Caco-2 (cell line): ENCODE measurements at places on chromosomes 16 and 17.

DNA sequence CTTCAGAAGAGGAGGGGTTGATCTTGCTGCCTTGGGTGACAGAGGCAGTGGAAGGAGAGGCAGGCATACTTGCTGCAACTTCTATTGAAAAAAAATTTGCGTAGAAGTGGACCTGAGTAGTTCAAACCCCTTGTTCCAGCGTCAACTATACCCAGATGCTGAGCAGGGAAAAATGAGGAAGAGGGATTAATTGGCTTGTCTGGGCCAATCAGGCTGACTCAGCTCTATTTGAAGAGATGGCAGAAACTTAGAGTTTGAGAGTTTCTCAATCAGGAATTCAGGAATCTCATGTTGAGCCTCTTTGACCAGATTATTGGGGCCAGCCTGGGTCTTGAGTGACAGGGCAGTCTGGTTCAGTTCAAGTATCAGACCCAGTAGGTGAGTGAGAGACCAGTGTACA is 17.6 kb downstream of the CASC3 start:
- no peak overlapping the region for H3K4me3 ChIP-seq
- no peaks in the 10 kb centered on the region for H3K27me3 ChIP-seq
- H3K4me1 ChIP-seq, result no peaks in the 10 kb centered on the region
- no peak overlapping the region for H3K27ac ChIP-seq
- peaks cover 2% of the 10 kb centered on the region; the same call in 1 of the 2 replicates for H3K36me3 ChIP-seq
- no peak for DNase-seq

DNA sequence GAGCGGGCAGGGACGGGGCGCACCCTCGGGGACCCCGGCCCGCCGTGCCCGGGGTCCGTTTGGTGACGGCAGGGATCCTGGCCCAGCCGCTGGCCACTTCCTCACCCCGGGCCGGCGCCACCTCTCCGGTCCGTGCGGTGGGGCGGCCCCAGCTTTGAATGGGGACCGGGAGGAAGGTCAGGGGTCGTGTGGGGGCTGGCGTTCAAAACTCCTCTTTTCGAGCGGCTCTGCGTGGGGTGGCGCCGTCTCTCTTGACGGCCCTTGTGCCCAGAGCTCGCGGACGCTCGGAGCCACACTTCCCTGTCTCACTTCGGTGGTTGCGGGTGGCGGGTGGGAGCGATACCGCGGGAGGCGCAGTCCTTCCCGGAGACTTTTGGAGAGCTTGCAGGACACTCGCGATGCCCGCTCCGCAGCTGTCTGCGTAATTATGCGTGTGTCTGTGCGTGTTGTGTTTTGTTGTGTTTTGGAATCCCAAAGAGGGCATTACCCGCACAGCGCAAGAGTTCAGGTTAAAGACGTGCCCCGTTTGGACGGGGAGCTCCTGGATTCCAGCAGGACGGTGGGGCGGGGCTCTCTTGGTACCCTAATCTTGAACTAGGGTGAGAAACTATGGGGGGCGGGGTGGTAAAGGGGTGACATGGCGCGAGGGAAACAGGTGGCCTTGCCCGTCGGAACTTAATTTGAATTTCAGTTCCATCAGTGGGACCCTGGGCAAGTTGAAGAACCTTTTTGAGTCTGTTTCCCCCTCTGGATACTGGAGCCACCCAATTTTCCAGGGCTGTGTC is 637 bp downstream of the PLCG2 start:
- peak overlapping the region; percentile 72 for H3K4me3 ChIP-seq
- peaks cover 12% of the 10 kb centered on the region for H3K4me1 ChIP-seq
- H3K27me3 ChIP-seq, result 0 out of 2 replicates have a peak, but pooled peaks cover 1% of the 10 kb centered on the region
- peak; percentile 40 for DNase-seq

DNA sequence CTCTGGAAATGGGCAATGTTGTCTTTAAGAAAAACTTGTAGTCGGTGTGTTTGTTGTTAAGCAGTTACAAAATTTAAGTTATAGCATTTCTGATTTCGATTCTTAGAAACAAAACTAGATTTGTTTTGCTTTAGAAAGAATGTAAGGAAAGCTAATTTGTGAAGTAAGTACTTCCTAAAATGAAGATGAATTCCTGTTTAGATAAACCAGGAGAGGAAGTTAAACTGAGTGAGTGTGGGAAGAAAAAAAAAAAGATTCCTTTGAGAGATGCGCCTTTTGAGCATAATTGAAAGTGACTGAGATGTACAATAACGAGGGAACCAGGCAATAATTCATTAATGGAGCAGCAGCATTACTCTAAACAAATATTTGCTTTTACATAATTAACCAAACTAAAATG is 52.4 kb upstream of the ALOX12 start:
- no peaks in the 10 kb centered on the region for H3K27me3 ChIP-seq
- no peak for DNase-seq
- no peaks in the 10 kb centered on the region for H3K4me1 ChIP-seq
- H3K27ac ChIP-seq, result no peak overlapping the region
- H3K4me3 ChIP-seq, result no peak overlapping the region

DNA sequence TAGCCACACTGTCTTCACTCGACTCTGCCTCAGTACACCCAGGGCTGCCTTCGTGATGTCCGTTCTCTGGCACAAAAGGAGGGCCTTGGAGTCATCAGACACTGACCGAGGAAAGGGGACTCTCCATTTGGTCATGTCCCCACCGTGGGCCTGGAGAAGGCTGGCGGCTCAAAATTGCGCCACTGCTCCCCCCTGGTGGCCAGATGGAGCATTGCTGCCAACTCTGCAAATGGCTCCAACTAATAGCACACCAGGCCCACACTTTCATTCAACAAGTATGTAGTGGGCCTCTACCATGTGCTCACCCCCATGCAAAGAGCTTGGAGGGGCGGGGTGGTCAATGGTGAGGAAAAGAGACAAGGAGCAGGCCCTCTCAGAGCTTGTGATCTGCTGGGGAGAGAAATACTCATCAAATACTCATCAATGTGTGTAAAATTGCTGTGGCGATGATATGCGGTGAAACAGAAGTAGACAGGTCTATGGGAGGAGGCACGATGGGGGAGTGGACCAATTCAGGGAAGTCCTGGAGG is 5.2 kb upstream of the GRIN2C start:
- peak; percentile 64 for DNase-seq
- H3K4me1 ChIP-seq, result peaks cover 31% of the 10 kb centered on the region
- H3K4me3 ChIP-seq, result no peak overlapping the region
- no peak overlapping the region for H3K27ac ChIP-seq
- H3K36me3 ChIP-seq, result peaks cover 3% of the 10 kb centered on the region; the same call in 1 of the 2 replicates

GRCh38 chr17:40506786-40507185 is 5.4 kb upstream of the TNS4 start:
- no peak overlapping the region for H3K27ac ChIP-seq
- H3K36me3 ChIP-seq, result no peaks in the 10 kb centered on the region
- no peaks in the 10 kb centered on the region for H3K27me3 ChIP-seq
- H3K4me1 ChIP-seq, result no peaks in the 10 kb centered on the region

DNA sequence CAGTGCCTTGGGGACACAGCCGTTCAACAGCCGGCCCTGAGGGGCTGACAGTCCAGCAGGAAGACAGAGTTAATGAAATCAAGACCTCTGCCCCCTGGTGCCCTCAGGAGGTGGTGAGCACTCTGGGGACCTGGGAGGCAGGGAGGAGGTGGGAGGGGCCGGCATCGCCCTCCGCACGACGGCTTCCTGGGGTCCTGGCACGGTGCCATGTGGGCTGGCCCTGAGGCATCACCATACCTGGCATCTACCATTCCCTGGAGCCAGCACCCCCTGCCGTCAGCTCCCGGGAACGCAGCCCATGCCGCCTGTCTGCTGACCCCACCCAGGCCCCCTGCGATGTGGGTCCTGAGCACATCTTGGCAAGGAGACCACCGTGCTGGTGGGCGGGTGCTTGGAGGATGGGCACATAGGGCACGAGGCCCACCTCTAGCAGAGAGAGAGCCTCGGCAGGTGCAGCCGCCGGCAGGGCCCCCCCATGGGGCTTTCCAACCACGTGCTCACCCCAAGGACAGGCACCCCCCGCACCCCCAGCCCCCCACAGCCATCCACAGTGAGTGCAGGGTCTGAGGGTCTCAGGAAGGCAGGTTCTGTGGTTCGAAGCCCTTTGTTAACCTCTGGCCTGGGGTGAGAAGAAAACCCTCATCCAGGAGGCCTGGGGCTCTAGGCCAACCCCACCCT is 52.5 kb downstream of the ZFPM1 start:
- peak overlapping the region; percentile 76 for H3K27ac ChIP-seq
- H3K36me3 ChIP-seq, result peaks cover 1% of the 10 kb centered on the region; the same call in 1 of the 2 replicates
- no peak overlapping the region for H3K4me3 ChIP-seq
- DNase-seq, result no peak
- peaks cover 65% of the 10 kb centered on the region for H3K4me1 ChIP-seq

DNA sequence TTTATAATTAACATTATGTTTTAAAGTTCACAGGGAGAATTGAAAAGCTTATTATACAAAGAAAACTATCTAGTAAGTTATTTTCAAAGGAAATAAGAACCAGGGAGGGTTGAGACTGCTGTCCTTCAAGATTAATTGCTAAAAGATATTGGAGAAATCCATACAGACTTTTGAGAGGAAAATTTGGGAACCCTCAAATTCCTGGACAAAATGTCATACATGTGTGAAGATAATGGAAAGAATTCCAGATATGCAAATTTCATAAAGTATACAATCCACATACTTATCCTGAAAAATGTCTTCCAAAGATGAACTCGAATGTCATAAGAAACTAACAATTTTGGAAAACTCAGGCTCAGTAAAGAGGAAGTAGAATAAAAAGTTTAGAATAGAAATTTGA is 213.8 kb downstream of the HS3ST3A1 start:
- DNase-seq, result no peak
- H3K27ac ChIP-seq, result no peak overlapping the region
- H3K27me3 ChIP-seq, result no peaks in the 10 kb centered on the region

- H3K36me3 ChIP-seq, result no peaks in the 10 kb centered on the region; the same call in 1 of the 2 replicates
- H3K27me3 ChIP-seq, result no peaks in the 10 kb centered on the region
- no peak overlapping the region for H3K27ac ChIP-seq
Measured at GRCh38 chr17:72566671-72567484, 446.1 kb downstream of the SOX9 start.

DNA sequence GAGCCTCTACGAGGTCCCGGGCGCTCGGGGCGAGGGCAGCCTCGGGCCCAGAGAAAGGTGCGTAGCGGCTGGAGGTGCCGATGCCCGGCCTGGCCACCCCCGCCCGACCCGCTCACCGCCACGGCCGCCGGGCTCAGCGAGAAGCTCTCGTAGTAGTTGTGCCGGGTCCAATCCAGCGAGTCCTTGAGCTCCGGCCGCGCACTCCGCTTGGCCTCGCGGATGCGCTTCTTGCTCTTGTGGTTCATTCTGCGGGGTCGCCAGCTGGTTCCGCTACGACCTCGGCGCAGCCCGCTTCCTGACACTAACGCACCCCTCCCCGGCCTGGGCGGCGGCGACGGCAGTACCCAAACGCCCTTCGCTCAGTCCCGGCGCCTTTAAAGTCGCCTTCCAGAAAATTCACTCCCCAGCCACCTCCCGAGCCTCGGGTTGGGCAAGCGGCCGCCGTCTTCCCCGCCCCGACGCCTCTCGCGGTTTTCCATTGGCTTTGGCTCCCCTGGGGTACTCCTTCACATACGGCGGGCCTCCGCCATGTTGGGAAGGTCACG is at the start of gene JMJD6:
JMJD6 (minus strand) TSS at position 376 of the 545 bp plus-strand sequence; CDS start at position 245, 131 bp downstream.
- peaks cover 3% of the 10 kb centered on the region for H3K36me3 ChIP-seq
- peak within 1 kb of the TSS; percentile 85 for H3K4me3 ChIP-seq
- peaks cover 7% of the 10 kb centered on the region; the same call in 1 of the 2 replicates for H3K4me1 ChIP-seq
- H3K27me3 ChIP-seq, result no peaks in the 10 kb centered on the region
- peak; percentile 98 for DNase-seq
- H3K27ac ChIP-seq, result peak within 1 kb of the TSS; percentile 84

GRCh38 chr17:48626245-48627117 is at the start of gene HOXB9:
HOXB9 (minus strand) TSS chr17:48626358; CDS start chr17:48626269, 89 bp downstream.
- peak; percentile 88 for DNase-seq
- peaks cover 21% of the 10 kb centered on the region for H3K4me1 ChIP-seq
- peak within 1 kb of the TSS; percentile 33 for H3K27ac ChIP-seq

GRCh38 chr16:56918467-56919012 is 13.4 kb upstream of the HERPUD1 start:
- DNase-seq, result no peak
- H3K4me3 ChIP-seq, result no peak overlapping the region
- H3K4me1 ChIP-seq, result peaks cover 65% of the 10 kb centered on the region
- H3K27me3 ChIP-seq, result no peaks in the 10 kb centered on the region

- H3K27me3 ChIP-seq, result no peaks in the 10 kb centered on the region
- no peaks in the 10 kb centered on the region for H3K36me3 ChIP-seq
- H3K4me1 ChIP-seq, result peaks cover 9% of the 10 kb centered on the region
- no peak for DNase-seq
Measured at GRCh38 chr17:77248216-77249114, 107.7 kb downstream of the SEC14L1 start.

GRCh38 chr16:84815462-84815861 is 4.3 kb upstream of the CRISPLD2 start:
- H3K4me3 ChIP-seq, result no peak overlapping the region
- peaks cover 2% of the 10 kb centered on the region; the same call in 1 of the 2 replicates for H3K27me3 ChIP-seq
- H3K27ac ChIP-seq, result no peak overlapping the region
- no peak for DNase-seq

GRCh38 chr16:79838496-79839259 is 238.1 kb upstream of the MAF start:
- H3K27me3 ChIP-seq, result no peaks in the 10 kb centered on the region
- H3K4me3 ChIP-seq, result no peak overlapping the region
- H3K36me3 ChIP-seq, result no peaks in the 10 kb centered on the region
- no peak for DNase-seq
- no peak overlapping the region for H3K27ac ChIP-seq

DNA sequence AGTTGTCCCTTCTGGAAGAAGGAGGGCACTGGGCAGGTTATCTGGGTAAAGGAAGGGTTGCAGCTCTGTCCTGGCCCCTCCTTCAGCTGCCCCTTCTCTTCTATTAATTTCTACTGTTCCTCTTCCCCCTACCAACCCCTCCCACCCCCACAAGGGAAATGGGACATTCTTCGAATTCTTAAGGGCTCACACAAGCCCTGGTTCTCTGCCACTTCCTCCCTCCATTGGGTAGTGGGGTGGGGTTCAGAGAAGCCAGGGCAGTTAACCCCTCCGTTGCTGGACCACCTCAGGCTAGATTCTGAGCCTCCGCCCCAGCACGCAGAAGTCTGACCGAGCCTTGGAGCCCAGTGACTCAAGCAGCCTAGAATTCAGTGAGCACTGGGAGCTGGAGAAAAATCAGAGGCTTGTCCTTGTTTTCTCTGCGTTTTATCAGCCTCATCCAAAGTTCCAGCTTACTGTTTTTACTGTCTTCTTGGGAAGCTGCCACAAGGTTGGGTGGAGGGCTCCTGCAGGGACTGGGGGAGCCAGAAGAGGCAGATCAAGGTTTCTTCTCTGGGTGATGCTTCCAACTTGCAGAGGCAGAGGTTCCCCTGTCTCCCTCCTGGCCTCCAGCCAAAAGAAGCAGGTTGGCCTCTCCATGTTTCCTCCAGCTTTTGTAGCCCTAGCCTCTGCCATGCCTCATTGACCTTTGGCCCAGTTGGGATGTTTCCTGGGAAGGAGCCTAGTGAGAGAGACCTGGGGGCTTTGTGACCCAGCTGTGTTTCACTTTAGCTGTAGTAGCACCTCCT is 10.2 kb downstream of the LASP1 start:
- peaks cover 14% of the 10 kb centered on the region for H3K36me3 ChIP-seq
- H3K4me3 ChIP-seq, result no peak overlapping the region
- H3K4me1 ChIP-seq, result peaks cover 70% of the 10 kb centered on the region
- H3K27me3 ChIP-seq, result no peaks in the 10 kb centered on the region

DNA sequence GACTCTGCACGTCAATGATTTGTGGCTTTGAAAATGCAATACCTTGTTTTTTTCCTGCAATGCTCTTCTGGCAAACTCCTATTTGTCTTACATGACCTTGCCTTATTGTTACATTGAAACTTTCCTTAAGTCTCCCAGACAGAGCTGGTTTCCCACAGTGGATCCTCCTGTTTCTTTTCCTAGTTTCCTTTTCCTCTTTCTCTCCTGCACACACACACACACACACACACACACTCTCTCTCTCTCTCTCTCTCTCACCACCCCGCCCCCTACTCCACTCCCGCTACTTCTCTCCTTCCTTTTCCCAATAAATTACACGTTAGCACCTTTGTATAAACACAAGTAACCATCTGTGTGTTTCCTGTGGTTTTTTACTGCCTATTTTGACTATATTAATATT is 2.3 kb downstream of the ORC6 start:
- DNase-seq, result no peak
- H3K27ac ChIP-seq, result no peak overlapping the region
- no peak overlapping the region for H3K4me3 ChIP-seq
- peaks cover 19% of the 10 kb centered on the region for H3K4me1 ChIP-seq
- H3K27me3 ChIP-seq, result no peaks in the 10 kb centered on the region
